ENCODE measurements at places on chromosomes 16 and 17.

DNA sequence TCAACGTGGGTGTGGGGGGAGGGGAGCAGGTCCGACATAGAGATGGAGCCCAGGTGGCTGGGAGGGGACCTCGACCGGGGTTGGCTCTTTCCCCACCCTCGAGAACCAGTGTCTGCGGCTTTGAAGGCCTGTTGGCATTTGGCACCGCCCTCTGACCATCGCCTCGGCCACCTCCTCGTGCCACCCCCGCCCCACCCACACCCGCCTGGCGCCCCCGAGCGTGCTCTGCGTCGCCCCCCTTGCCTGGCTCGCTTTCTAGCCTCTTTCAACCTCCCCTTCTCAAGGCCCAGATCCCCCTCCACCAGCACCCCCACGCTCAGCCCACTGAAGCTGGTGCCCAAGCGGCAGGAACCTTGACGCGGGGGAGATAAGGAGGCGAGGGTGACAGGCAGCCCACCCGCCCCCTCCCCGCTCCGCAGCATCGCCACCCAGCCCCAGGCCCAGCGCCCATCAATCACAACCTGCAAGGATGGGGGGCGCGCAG, 619 bp downstream of the CACNB1 start:
- no peak for DNase-seq

- no peak for DNase-seq
Observed at GRCh38 chr17:17191346-17191792, 14.8 kb downstream of the PLD6 start.

- no peak for DNase-seq
Observed at GRCh38 chr17:3959921-3960601, 4.2 kb downstream of the ATP2A3 start.

GRCh38 chr16:70267516-70267915, 15.8 kb upstream of the EXOSC6 start:
- DNase-seq = no peak

- no peak for DNase-seq
Observed at GRCh38 chr17:82350182-82351030, 8.6 kb upstream of the TEX19 start.

GRCh38 chr17:29615048-29615385, 7.7 kb downstream of the CORO6 start:
- no peak for DNase-seq

DNA sequence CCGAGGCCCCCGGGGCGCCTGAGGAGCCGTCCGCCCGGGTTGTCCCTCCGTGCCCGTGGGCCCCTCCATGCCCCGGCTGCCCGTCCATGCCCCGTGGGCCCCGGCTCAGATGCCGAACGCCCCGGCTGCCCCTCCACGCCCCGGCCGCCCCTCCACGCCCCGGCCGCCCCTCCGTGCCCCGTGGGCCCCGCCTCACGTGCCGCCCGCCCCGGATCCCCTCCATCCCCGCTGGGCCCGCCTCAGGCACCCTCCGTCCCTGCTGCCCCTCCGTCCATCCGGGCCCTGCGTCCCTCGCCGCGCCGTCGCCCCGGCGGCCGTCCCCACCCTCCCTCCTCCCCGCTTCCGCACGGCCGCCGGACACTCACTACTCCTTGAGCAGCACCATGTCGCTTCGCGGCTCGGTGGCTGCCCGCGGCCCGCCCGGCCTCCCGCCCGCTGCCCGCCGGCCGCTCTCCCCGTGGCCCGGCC, 382 bp downstream of the PITPNA start:
- DNase-seq = no peak

- DNase-seq = no peak
Observed at GRCh38 chr17:56431736-56432135, 161.8 kb upstream of the NOG start.

DNA sequence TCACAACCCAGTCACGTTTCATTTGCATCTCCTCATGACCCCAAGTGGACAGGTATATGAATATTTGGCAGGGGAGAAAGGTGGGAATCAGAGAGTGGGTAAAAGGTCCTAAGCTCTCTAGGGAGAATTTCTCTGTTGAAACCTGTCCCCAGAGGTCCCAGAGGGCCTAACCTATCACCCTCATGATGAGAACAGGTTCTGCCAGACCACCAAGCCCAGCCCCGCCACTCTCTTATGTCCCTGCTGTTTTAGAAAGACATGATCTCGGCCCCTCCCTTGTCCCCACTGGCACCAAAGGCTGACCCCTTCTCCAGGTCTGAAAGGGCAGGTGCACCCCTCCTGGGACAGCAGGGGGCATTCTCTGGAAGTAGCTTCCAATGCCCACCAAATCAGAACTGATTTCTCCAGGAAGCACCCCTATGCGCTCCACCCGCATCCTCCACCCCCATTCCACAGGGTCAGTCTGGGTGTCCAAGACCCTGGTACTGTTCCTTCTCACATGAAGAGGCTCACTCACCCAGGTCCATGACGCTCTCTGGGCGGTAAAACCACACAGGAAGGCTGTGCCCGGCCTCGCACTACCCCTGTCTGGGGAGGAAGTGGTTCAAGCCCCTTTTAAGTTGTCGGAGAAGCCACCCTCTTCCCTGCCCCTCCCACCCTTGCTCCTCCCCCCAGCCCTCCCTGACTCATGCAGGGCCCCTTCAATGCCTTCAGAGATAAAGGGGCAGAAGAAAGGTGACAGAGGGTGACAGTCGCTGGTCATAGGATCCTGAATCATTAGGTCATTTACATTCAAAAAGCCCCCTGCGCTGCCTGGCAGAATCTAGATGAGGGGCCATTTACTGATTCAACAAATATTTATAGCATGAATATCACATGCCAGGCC, at the start of gene CCR7:
Gene CCR7, minus strand, starts transcription at position 590 of the 886 bp plus-strand sequence. Its CDS starts 63 bp downstream, at position 527.
- DNase-seq = no peak

- DNase-seq = no peak
Observed at GRCh38 chr16:74438492-74438979, 17.3 kb upstream of the CLEC18B start.

DNA sequence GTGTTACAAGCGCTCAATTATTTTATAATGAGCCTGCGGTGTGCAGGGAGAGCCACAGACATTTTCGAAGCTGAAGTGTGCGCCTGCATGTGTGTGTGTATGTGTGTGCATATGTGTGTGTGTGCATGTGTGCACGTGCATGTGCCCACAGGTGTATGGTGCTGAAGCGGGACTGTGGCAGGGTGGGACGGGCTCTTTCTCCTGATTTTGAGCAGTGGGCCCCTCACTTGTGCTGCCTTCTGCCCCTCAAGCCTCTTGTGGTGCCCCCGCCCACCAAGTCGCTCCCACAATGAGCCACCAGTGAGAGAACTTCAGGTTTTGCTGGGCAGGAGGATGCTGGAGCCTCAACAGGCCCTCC, 16.7 kb upstream of the KCNJ12 start:
- DNase-seq = no peak

GRCh38 chr17:40672654-40673053, 7.7 kb upstream of the KRT222 start:
- DNase-seq = no peak

GRCh38 chr17:42198897-42199296, 4.6 kb upstream of the GHDC start:
- no peak for DNase-seq

DNA sequence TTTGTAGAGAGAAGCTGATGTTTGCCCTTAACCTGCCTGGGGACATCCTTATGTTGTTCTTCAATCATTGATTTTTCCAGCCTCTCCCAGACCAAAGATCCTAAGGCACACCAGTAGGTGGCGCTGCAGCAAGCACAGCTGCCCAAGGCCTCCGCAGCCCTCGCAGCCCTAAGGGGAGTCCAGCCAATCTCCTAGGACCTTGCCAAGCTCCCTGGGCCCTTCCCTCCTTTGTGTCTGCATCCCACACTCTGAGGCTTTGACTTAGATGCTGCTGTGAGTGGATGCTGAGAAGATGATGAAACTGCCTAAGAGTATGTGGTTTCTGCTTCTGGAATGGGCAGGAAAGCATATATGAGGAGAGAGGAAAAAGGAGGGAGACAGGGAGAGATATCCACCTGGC, 47.1 kb downstream of the SPACA3 start:
- no peak for DNase-seq

DNA sequence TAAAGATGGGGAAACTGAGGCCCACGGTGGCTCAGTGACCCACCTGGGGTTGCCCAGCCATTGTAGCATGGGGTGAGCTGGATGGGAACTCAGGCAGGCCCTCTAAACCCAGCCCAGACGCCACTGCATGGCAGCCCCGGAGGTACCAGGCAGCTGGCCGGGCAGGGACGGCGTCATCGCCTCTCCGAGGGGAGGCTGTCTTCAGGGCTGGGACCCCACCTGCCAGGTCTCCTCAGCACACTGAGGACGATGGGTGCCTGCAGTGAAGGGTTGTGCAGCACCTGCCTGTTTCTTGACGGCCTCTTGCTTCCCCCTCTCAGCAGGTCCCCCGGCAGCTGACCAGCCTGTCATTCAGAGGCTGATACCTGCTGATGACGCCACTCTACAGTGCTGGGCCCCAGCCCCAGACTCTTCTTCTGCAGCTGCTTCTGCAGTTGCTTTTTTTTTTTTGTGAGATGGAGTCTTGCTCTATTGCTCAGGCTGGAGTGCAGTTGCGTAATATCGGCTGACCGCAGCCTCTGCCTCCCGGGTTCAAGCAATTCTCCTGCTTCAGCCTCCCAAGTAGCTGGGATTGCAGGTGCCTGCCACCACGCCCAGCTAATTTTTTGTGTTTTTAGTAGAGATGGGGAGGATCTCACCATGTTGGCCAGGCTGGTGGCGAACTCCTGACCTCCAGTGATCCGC, 24.7 kb downstream of the RNF213 start:
- DNase-seq = no peak

GRCh38 chr17:46194393-46195216, 1.4 kb upstream of the KANSL1 start:
- no peak for DNase-seq

DNA sequence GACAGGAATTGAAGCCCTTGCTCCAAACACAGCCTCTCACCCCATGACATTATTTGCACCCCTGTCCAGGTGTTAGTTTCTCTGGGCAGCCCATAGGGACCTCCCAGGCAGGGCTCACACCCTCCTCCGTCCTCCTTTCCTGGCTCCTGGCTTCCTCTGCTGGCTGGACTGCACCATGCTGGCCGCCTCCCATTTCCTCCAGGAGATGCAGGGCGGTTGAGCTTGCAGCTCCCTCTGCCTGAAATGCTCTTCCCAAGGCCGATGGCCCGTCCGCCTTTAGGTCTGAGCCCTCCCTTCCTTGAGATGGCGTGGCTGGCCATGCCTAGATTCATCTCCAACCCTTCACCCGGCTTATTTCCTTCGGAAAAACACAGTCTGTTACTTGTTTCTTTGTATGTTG, 334.8 kb downstream of the SNX29 start:
- DNase-seq = no peak

- no peak for DNase-seq
Observed at GRCh38 chr16:12752159-12752558, 51.5 kb downstream of the CPPED1 start.

- DNase-seq = no peak
Observed at GRCh38 chr16:56320056-56320455, 105.3 kb downstream of the AMFR start.

- DNase-seq = no peak
Observed at GRCh38 chr16:17994027-17994426, 342.5 kb downstream of the NPIPA8 start.

DNA sequence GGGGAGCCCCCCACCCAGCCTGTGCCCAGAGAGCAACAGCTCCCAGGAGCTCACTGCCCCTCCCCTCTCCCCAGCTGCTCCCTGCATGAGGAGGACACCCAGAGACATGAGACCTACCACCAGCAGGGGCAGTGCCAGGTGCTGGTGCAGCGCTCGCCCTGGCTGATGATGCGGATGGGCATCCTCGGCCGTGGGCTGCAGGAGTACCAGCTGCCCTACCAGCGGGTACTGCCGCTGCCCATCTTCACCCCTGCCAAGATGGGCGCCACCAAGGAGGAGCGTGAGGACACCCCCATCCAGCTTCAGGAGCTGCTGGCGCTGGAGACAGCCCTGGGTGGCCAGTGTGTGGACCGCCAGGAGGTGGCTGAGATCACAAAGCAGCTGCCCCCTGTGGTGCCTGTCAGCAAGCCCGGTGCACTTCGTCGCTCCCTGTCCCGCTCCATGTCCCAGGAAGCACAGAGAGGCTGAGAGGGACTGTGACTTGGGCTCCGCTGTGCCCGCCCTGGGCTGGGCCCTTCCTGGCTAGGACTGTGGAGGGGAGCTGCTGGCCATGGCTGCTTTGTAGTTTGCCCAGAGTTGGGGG, 584 bp downstream of the TCAP start:
- no peak for DNase-seq

GRCh38 chr17:32870027-32870670, 6.8 kb downstream of the MYO1D start:
- DNase-seq = no peak

- DNase-seq = no peak
Observed at GRCh38 chr16:2370721-2371120, 30.2 kb upstream of the ABCA3 start.

GRCh38 chr17:29847527-29848400, 82.3 kb downstream of the SSH2 start:
- DNase-seq = no peak

GRCh38 chr17:36019423-36019822, 1.7 kb upstream of the CCL23 start:
- no peak for DNase-seq

DNA sequence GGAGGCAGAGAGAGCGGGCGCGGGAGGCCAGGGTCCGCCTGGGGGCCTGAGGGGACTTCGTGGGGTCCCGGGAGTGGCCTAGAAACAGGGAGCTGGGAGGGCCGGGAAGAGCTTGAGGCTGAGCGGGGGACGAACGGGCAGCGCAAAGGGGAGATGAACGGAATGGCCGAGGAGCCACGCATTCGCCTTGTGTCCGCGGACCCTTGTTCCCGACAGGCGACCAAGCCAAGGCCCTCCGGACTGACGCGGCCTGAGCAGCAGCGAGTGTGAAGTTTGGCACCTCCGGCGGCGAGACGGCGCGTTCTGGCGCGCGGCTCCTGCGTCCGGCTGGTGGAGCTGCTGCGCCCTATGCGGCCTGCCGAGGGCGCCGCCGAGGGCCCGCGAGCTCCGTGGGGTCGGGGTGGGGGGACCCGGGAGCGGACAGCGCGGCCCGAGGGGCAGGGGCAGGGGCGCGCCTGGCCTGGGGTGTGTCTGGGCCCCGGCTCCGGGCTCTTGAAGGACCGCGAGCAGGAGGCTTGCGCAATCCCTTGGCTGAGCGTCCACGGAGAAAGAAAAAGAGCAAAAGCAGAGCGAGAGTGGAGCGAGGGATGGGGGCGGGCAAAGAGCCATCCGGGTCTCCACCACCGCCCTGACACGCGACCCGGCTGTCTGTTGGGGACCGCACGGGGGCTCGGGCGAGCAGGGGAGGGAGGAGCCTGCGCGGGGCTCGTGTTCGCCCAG, 1.2 kb upstream of the CBX4 start:
- no peak for DNase-seq

GRCh38 chr16:82628088-82628423, 1.3 kb downstream of the CDH13 start:
- no peak for DNase-seq

Data from epithelial cell of prostate (primary cell).